Activated T-cell treated with anti-CD3 and anti-CD28 coated beads for 24 hours (primary cell): ENCODE measurements at places on chromosomes 16 and 17.

GRCh38 chr17:33697557-33697956 is 404.5 kb upstream of the ASIC2 start:
- no peak for DNase-seq

- DNase-seq = no peak
Measured at GRCh38 chr17:750431-751037, 1.5 kb downstream of the GEMIN4 start.

DNA sequence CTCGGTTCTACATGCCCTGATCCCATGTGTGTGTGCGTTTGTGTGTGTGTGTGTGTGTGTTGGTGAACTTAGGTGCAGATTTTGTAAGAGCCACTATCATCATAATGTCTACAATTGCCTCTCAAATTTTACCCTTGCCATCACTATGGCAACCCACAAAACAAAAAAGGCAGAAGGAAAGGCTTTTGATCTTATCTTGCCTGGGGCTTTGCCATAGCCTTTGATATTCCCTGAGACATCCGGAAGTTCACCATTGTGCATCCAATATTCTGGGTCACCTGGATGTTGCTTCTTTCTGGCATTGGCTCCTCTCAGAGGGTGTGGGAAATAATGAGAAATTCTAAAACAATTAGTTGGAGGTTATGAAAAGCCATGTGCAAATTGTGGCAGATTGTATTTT is 114.7 kb downstream of the HAPSTR1 start:
- no peak for DNase-seq

- no peak for DNase-seq
Measured at GRCh38 chr16:87434146-87434667, 42.1 kb downstream of the MAP1LC3B start.

DNA sequence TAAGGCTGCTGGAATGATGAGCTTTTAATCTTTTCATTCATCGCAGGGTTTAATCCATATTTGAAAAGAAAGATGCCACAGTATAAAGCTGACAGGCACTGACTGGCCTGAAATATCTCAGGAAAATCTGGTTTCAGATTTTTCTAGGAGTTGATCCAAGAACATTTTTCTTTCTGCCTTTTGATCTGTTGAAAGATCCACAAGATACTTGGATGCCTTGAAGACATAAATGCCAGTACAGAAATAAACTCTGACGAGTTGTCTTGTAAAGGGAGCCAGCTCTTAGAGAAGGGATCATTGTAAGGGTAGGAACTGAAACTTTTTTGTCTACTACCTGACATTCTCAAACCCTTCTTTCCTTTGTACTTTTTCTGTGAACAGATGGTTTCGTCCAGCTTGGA is 25.4 kb upstream of the KRT20 start:
- no peak for DNase-seq

- DNase-seq = no peak
Measured at GRCh38 chr16:57341441-57342303, 16.9 kb upstream of the CCL22 start.

- DNase-seq = no peak
Measured at GRCh38 chr17:58402679-58403078, 14.7 kb downstream of the RNF43 start.

DNA sequence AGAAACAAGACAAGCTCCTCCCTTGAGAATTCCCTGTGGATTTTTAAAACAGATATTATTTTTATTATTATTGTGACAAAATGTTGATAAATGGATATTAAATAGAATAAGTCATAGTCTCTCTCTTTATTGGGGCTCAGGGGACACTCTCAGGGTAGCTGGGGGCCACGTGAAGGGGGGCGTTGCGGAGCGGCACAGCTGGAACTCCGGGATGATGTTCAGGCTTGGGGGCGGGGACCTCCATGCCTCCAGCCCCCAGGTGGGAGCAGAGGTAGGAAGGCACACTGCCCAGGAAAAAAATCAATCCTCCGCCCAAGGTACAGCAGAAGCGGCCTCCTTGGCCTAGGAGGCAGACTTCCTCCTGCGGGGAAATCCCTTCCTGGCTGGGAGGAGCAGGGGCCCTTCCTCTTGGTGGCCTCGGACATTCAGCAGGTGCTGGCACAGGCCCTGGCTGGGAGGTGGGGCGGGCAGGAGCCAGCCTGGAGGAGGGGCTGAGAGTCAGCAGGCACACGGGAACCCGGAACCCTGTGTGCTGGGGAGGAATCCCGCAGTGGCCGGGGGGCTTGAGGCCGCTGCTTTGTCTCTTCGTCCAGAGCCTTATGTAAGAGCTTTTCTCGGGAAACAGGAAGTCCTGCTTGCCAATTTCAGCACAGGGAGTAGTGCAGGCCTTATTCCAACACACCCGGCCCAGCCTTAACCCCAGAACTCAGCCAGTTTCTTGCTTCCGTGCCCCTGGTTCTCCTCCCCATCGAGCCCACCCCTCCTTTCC is 591 bp upstream of the TNFSF13 start:
- DNase-seq = no peak

DNA sequence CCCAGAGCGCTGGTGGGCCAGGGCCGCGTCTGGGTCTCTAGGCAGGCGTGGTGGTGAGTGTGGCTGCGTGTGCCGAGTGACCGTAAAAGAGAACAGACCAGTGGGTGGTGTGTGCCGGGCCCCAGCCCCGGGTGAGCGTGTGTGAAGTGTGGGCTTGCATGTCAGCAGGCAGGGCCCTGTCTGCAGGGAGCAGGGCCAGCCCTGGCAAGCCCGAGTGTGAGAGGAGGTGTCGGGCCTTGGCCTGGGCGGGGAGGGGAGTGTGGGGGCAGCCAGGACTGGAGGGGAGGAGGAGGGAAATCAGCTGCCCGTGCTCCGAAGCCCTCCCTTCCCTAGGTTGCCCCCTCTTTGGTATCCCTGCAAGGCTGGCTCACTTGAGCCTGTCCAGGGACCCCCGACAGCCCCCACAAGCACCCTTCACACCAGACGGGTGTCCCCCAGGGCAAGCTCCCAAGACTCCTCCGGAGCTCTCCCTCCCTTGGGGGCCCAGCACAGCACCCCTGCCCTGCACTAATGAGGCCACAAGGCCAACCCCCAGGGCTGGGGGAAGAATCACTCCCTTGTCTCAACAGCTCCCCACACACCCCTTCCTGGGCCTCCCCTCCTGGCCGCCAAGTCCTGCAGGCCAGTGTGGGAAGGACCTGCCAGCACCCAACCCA is 1.9 kb downstream of the USH1G start:
- no peak for DNase-seq

- DNase-seq = no peak
Measured at GRCh38 chr16:24152826-24153225, 103.3 kb upstream of the CACNG3 start.

GRCh38 chr17:77571155-77571981 is 387.1 kb upstream of the TNRC6C start:
- no peak for DNase-seq

DNA sequence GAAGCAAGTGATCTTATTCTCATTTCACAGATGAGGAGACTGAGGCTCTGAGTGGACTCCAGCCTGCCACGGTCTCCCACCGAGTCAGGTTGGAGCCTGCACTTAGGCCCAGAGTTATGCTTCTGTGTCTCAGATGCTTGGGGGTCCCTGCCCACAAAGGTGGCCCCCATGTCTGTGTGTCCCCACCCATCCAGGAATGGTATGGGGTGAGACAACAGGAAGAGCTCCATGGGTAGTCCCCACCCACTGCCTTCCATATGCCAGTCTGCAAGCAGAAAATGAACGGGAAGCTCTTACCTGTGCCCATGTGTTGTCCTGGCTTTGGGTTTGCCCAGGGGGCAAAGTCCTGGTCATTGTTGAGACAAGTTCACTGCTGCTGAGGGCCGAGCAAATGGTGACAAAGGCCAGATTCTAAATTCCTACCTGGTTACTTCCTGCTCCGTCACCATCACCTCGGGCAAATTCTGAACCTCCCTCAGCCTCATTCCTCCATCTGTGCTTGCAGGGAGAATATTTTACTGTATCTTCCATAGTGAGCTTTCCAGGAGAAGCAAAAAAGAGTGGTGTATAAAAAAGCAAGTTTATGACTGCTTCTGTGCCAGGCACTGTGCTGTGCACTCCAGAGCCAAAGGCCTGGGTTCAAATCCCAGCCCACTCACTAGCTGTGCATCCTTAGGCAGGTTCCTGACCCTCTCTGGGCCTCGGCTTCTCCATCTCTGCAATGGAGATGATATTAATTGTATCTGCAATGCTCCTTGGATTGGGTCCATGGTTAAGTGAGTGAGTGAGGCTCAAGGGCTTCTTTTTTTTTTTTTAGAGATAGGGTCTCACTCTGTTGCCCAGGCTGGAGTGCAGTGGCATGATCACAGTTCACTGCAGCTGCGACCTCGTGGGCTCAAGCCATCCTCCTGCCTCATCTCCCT is 9.3 kb downstream of the IL4R start:
- DNase-seq = no peak

DNA sequence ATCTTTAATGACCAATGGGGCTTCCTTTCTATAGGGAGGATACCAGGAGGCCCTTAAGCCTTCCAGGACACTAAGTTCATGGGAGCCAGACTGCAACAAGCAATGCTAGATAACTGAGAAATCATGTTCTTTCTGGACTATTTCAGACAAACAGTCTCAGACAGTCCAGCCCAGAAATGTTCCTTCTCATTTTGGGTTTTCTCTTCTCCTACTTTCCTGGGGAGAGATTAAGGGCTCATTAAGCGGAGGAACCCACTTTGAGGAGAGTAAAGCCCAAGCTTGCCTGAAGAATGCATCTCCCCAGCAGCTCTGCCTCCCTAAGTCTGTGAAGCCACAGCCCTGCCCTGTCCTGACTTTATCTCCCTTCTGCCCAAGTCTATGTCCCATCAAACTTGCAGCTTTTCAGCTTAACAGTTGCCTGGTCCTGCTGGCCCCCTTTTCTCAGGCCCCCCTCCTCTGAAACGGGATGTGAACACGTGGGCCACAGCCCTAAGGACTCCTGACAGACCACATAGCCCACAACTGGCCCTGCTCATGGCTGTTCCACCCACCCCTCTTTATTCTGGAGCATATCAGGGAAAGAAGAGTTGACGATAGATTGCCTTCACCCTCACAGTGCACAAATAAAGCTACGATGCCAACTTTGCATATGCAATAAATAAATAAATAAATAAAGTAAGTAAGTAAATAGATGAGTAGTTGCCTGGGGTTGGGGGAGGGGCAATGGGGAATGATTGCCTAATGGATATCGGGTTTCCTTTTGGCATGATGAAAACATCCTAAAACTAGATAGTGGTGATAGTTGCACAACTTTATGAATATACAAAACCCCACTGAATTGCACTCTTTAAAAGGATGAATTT is 111.0 kb downstream of the N4BP1 start:
- DNase-seq = no peak

- peak; percentile 54 for DNase-seq
Measured at GRCh38 chr16:89422905-89423630, 67.3 kb downstream of the ANKRD11 start.

DNA sequence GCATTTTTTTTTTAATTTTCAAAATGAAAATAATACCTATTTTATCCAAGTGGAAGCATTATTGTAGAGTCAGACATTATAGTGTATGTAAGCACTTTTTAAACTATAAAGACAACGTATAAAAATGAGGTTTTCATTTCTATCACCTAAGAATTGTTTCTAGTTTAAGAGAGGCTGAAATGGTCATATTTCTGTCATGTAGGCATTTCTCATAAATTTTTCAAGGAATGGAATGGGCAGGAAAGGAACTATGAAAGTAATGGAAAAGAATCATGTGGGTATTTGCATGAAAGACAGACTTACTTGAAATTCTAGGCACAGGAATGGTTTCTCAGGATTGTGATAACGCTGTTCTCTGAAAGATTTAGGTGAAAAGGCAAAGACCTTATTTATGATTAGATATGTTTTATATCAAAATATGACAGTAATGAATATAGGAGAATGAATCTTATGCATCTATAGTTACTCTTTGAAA is 67.4 kb downstream of the PPM1E start:
- DNase-seq = no peak

- no peak for DNase-seq
Measured at GRCh38 chr16:26231647-26232046, 539.9 kb downstream of the HS3ST4 start.

- no peak for DNase-seq
Measured at GRCh38 chr16:72924927-72925630, 122.8 kb downstream of the ZFHX3 start.

DNA sequence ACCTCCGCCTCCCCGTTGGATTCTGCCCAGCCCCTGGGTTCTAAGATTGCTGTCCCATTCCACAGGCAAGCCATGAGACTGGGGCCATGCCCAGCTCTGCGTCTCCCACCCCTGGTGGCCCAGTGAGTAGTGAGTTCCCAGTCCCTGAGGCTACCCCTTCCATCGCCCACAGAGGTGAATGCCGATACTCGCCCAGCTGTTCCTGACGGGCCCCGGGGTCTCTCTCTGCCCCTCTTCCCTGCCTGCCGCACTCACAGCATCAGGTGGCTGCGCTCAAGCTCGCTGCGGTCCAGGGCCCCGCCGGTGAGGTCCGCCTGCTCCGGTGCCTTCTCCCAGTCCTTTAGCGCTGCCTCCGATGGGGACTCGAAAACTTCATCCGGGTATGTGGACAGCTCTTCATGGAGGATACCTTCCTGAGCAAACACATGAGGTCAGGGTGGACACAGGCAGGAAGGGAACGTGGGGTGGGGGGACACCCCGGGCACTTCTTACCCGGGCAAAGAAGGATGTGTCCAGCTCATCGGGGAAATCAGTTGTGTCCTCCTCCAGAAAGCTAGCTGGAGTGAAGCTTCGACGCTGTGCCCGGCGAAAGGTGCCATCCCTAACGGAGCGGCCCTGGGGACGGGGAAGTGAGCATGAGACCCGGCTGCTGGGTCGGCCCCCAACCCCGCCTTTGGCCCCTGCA is 8.8 kb downstream of the SNRNP25 start:
- no peak for DNase-seq

- peak; percentile 29 for DNase-seq
Measured at GRCh38 chr17:67365738-67366192, 612 bp downstream of the PSMD12 start.

GRCh38 chr17:11880714-11881113 is 116.6 kb downstream of the ZNF18 start:
- no peak for DNase-seq

- no peak for DNase-seq
Measured at GRCh38 chr17:73591296-73592078, 52.8 kb downstream of the SDK2 start.

- no peak for DNase-seq
Measured at GRCh38 chr17:15154618-15155017, 110.5 kb downstream of the PMP22 start.

DNA sequence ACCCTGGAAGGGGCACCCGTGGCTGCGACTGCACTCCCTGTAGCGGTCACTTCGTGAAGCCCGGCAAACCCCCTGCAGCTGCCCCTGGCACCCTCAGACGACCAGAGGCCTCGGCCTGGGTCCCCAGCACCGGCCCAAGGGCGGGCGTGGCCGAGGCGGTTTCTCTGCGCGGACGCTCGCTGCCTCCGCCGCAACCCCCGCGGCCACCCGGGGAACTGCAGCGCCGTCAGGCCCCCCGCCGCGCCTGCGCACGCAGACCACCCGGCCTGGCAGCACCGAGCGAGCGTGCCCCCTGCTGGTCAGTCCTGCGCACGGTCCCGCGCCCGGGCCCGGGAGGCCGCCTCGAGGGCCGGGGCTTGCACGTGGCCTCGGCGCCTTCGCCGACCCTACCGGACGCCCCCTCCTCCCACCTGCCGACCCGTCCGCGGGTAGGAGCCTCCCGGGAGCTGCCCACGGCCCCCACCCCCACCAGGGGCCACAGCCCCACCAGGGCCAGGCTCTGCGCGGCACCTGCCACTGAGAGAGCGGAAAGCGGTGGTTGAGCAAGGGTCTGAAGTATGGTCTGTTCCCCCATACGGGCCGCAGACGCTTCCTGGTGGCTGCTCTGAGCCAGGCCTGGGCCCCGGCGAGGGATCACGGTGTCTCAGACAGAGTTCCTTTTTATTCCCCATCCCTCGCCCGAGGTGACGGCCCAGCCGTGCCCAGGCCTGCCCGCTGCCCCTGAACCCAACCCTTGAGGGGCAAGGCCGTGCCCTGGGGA is 11.5 kb upstream of the HS3ST6 start:
- peak; percentile 91 for DNase-seq
